ENCODE measurements at places on chromosomes 11 and 22.

DNA sequence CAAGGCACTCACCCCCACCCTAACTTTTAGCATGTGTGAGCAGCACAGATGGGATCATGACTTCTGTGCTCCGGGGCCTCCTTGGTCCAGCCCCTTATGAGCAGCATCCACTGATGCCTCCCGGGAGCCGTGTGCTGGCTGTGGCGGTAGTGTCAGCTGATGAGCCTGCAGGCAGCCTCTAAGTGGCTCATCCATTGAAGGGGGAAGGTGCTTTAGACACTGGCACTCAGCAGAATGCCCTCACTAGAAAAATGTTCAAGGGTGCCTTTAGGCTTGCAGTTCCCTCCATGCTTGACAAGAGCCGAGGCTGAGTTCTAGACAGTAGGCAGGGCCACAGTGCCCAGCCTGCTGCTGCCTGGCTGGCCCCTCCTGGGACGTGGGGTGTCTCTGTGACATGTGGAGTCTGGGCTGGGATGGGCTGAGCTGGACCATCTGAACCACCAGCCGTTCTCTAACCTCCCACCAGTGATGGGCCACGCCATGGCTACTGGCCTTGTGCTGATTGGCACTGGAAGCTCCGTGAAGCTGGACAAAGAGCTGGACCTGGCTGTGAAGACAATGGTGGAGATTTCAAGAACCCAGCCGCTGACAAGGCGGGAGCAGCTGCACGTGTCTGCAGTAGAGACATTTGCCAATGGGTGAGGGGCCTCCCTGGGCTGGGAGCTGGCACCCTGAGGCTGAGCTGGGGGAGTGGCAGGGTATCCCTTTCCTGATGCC is 5.8 kb downstream of the TTC38 start:
- DNase-seq = no peak

GRCh38 chr22:23387827-23388516 is 192.1 kb downstream of the IGLL1 start:
- no peak for DNase-seq

GRCh38 chr11:110492321-110492685 is 62.6 kb downstream of the FDX1 start:
- DNase-seq = no peak

GRCh38 chr11:61860054-61860903 is 31.1 kb downstream of the FADS3 start:
- no peak for DNase-seq

GRCh38 chr11:116929414-116930090 is 92.1 kb upstream of the APOA1 start:
- DNase-seq = no peak

DNA sequence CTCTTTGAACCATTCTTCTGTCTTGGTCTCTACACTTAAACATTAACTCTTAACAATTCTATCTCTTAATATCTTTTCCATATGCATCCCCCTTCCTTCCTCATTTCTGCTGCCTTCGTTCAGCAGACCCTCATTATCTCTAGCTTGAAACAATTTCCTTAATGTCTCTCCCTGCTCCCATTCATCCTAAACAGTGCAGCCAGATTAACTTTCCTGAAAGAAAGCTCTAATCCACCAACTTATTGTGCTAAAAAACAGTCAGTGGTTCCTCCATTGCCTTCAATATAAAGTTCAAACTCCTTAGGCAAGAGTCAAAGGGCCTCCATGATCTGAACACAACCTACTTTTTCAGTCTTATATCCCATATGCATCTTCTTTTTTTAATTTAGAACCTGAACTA is 42.5 kb downstream of the SOX6 start:
- no peak for DNase-seq

DNA sequence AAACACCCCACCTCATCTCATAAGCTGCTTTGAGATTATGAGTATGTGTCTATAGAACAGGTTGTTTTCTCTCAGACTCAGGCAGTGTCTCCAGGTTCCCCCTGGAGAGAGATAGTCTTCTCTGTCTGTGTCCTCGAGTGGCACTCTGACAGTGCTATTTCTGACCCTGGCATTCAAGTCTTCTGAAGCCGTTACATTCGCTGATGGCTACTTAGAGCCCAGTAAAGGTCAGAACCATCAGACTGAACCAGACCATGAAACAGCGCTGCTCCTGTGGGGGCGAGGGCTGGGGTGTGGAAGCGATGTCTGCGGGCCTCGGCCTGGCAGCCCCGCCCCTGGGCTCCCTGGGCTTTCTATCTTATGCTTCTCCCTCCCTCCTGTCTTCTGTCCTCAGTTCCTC is 23.5 kb downstream of the SHISA8 start:
- no peak for DNase-seq

GRCh38 chr11:79663017-79663416 is 222.2 kb upstream of the TENM4 start:
- peak; percentile 95 for DNase-seq

DNA sequence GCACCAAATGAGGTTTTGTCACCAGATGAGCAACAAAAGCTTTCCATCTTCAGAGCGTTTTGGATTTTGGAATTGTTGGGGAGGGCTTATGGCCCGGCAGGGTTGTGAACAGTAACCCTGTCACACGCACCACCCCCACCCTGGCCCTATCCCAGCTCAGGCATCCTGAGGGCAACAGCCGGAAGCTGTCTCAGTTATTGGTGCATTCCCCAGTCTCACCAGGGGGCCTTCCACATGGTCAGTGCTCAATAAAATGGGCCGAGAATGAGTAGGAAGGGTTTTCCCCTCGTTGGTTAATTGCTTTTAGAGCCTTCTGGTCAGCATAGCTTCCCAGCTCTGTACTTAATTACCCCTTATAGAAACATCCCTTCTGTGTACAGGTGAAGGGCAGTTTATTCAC is 46.0 kb downstream of the LRP5 start:
- no peak for DNase-seq

GRCh38 chr11:75925785-75926164 is 110.8 kb downstream of the UVRAG start:
- DNase-seq = no peak

Data from NCI-H2171 (cell line).